Astrocyte (in vitro differentiated cells and primary cell): ENCODE measurements at places on chromosomes 12 and 14.
A peak's percentile ranks its signal among the peaks of the same experiment; 100 is the strongest.

DNA sequence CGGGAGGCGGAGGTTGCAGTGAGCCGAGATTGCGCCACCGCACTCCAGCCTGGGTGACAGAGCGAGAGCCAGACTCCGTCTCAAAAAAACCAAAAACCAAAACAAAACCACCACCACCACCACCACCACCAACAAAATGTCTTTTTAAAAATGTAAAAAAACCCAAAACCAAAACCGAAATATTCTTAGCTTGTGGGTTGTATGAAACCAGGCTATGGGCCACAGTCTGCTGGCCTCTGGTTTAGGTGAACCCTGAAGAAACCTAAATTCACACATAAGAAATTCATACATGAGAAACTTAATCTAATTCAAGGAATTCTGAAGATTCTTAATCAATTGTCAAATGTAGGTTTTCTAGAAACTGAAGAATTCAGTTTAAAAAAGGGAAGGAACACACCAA is 37.6 kb downstream of the INSM2 start:
- no peak overlapping the region for H3K27ac ChIP-seq
- H3K4me1 ChIP-seq = no peaks in the 10 kb centered on the region
- no peak overlapping the region for H3K4me3 ChIP-seq
- no peaks in the 10 kb centered on the region for H3K36me3 ChIP-seq
- no peak for DNase-seq
- no peaks in the 10 kb centered on the region for H3K27me3 ChIP-seq

- no peak overlapping the region for H3K27ac ChIP-seq
- H3K4me3 ChIP-seq = no peak overlapping the region
- peak; percentile 92 for DNase-seq
- H3K36me3 ChIP-seq = no peaks in the 10 kb centered on the region
Observed at GRCh38 chr12:82730953-82731459, 44.3 kb downstream of the TMTC2 start.

DNA sequence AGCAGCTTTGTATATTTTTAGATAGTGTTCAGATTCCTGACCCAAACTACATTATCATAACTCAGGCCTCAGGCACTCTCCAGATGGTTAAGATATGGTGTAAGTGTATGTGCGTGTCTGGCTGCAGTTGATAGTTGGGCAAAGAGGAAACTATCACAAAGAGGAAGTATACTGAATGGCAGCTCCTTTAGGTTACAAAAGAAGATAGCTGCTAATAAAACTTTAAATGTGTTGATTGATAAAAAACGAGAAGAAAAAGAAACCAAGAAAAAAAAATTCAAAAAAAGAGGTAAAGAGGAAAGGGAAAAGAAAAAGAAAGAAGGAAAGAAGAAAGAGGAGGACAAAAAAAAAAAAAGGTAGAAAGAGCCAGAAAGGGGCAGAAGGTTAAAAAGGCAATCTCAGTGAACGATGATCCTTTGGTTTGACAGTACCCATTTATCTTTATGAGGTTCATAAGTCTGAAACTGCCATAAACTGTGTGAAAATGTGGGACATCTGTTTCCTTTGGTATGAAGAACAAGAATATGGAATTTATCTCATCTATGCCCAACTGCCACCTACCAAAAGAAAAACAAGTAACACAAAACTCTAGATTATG is 42.2 kb downstream of the TAOK3 start:
- no peak overlapping the region for H3K4me3 ChIP-seq
- DNase-seq = peak; percentile 71
- no peaks in the 10 kb centered on the region for H3K36me3 ChIP-seq
- H3K27me3 ChIP-seq = no peaks in the 10 kb centered on the region
- H3K27ac ChIP-seq = peak overlapping the region; percentile 3

DNA sequence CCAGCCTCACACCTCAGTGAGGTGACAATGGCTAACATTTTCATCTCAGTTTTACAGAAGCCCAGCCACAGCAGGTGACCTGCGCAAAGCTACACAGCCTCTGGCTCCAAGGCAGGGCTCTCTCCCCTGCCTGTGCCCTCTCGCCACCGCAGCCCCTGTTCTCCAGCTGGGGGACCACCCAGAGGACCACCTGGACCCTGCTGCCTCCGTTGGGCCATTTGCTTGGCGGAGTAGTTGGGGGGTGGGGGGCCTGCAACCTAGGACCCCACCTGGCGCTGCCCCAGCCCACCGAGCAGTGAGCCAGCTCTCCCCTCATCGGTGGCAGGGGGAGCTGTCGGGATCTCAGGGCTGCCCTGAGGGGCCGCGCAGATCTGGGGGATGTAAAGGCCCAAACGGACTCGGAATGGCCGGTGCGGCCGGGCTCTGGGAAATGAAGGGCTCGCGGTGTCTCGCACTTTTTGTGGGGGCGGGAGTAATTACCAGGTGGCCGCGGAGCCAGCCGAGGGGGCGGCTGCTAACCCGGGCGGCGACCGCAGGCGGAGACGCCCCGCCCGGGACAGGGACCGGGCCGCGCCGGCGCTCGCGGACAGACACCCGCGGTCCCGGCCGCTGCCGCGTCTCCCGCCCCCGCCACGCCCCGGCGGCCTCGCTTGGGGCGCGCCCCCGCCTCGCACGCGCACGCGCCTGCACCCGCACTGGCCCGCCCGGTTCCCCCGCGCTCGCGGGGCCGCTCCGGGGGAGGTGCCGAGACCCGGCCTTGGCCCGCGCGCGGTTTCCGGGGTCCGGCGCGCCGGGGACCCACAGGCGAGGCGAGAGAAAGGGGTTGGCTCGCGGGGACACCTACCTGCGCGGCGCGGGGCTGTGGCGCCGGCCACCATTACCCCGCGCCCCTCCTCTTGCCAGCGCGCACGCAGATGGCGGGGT is 8.6 kb upstream of the GPR68 start:
- H3K27ac ChIP-seq = no peak overlapping the region
- peak overlapping the region; percentile 57 for H3K4me3 ChIP-seq
- peaks cover 15% of the 10 kb centered on the region for H3K27me3 ChIP-seq
- no peaks in the 10 kb centered on the region for H3K36me3 ChIP-seq
- DNase-seq = no peak
- H3K4me1 ChIP-seq = peaks cover 10% of the 10 kb centered on the region

- no peaks in the 10 kb centered on the region for H3K4me1 ChIP-seq
- no peaks in the 10 kb centered on the region for H3K36me3 ChIP-seq
- no peak overlapping the region for H3K27ac ChIP-seq
- no peak overlapping the region for H3K4me3 ChIP-seq
Observed at GRCh38 chr12:45768194-45768593, 38.7 kb downstream of the ARID2 start.
